Amniotic epithelial cell (primary cell): ENCODE measurements at places on chromosomes 16 and 17.

DNA sequence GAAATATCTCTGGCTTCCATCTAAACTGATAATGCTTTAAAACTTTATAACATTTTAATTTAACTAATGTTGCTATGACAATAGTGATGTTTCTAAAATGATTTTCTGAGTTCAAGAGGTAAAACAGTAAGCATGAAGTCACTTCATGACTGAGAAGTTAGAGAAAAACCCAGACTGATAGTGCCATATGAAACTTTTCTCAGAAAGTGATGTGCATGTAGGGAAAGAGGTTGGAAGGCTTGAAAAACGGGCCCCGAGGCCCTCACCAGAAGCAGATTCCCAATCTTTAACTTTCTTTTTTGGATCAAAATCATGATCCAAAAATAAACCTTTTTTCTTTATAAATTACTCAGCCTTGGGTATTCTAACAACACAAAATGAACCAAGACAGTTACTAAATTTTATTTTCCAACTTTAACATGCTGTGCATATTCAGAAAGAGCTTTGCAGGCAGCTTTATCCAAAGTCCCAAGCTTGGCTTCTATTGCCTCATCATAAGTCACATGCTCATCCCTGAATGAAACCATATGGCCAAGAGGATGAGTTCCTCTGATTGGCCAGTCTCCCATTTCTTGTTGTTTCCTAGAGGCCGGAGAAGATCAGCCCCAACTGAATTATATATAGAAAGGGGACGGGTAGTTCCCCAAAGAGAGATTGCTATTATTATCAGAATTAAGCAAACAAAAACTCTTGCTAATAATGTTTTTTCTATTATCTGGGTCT, 357.6 kb upstream of the SALL1 start:
- peak; percentile 10 for DNase-seq

GRCh38 chr16:87169509-87169995, 147.6 kb downstream of the C16orf95 start:
- no peak for DNase-seq

GRCh38 chr17:57182621-57183020, 73.7 kb upstream of the MSI2 start:
- no peak for DNase-seq

DNA sequence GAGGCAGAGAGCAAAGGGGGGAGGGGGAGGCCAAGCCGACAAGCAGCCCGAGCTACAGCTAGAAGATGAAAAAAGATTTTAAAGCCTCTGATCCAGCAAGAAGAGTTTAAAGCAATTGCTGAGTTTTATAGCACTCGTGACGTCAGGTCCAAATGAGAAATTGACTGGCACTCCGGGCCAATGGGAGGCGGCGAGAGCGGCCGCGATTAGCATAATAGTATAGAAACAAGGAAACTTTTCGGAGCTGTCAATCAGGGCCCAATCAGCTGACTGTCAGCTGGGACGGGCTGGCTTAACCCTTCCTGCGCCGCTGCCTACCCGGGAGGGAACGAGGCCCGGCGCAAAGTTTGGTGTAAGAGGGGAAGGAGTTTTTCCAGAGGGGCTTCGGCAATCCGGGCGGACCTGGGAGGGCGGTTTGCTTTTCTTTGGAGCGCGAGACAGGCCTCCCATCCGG, at the start of gene MAF:
Gene MAF (minus strand): TSS at position 100 of the 454 bp plus-strand sequence. CDS start 835 bp downstream, outside the sequence.
- DNase-seq, result peak; percentile 91

- DNase-seq, result no peak
Measured at GRCh38 chr17:77909236-77909635, 49.3 kb upstream of the TNRC6C start.

GRCh38 chr17:8955021-8955959, 10.2 kb downstream of the PIK3R5 start:
- DNase-seq, result no peak

DNA sequence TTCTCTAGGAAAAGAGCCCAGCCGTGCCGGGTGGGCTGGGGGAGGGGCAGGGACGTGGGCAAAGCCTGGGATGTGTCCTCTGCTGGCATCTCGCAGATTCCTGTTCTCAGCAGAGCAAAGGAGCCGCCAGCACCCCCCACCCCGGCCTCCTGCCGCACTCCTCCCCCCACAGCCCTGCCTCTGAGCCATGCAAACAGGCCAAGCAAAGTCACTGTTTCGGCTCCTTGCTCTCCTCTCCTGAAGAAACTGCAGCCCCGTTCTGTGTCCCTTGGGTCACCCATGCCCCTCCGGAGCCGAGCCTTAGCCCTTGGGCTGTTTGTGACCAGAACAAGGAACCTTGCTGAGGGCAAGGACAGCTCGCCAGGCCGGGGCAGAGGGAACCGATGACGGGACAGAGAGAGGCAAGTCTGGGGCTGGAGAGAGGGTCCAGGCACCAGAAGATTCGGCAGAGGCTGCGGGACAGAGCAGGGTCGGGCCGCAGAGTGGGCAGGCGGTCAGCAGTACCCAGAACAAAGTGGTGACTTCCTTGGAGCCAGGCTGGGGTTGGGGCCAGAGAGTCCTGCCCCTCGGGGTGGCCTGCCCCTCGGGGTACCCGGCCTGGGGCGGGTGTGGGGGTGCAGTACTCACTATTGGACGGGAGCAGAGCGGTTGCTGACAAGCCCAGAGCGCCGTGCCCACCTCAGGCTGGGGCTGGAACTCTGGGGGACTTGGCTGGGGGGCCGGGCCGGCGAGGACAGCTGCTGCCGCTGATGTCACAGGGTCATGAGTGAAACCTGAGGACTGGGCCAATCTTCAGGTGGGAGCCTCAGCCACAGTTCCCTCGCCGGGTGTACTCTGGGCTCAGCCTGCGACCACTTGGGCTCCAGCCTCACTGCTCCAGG, 9.2 kb upstream of the PRR29 start:
- DNase-seq, result peak; percentile 35

DNA sequence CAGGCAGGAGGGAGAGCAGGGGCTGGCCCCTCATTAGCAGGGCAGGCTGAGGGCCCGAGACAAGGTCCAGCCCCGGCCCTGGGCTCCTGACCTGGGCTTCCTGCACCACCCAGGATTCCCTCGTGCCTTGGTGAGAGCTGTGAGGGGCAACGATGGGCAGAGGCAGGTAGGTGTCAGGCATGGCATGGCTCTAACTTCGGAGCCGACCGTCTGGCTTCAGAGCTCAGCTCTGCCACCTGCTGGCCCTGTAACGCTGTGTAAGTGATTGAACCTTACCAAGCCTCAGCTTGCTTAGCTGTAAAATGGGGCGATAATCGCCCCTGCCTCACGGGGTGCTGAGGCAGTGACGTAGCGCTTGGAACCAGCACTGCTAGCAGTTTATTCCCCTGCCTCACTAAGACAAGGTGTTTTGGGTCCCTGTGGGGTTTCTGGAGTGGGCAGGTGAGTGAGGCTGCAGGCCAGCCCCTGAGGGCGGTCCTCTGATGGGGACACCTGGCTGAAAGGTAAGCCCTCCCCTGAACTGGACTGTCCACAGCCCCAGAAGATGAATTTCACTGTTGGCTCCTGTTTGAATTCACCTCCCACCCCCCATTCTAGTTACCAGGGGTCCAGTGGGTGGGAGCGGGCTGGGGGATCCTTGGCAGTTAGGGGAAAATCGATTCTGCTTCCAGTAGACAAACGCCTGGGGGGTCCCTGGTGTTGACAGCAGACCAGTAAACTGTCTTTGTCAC, 184.8 kb upstream of the GSE1 start:
- DNase-seq, result no peak

DNA sequence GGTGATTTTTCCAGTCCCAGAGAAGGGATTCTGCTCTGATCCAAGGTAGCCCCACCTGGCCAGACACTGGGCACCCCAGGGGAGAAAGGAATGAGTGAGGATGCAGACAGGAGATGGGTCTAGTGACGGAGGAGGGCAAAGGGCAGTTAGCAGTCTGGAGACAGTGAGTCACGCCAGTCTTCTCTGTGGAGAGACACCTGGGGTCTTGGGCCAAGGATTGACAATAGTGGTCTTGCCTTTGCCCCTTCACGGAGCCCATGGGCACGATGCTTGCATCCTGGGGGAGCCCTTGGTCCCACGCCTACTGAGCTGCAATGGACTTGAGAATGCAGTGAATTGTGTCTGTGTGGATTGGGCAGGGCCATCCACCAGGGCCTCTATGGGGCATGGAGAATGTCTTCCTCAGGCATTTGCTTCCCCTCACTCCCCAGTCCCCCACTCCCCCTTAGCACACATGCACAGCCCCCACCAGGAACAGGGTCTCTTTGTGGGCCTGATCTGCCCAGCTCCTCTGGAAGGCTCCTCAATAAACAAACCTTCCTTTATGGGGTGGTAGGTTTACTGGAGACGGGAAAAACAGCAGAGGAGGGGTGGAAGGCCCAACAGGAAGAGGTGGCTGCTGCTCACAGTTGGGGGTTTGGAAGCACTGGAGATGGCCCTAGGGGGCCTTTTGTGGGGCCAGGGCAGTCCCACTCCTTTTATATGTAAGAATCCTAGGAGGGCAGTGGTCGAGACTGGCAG, 1.4 kb downstream of the CHAD start:
- no peak for DNase-seq

DNA sequence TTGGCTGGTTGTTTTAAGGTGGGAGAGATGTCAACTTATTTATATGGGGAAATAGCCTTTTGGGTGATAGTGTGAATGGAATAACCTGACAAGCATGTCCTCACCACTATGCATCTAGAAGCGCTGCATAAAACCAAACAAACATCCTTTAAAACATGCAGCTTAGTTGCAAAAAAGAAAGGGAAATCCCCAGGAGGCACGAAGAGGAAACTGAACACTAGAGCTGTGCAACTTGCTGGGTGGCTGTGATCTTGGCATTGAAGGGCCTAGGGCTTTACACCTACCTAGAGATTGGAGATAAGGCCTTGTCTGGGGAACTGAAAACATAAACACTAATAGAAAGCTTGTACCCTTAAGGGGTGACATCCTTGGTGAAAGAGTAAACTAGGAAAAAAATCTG, 7.3 kb downstream of the C16orf54 start:
- DNase-seq, result no peak

DNA sequence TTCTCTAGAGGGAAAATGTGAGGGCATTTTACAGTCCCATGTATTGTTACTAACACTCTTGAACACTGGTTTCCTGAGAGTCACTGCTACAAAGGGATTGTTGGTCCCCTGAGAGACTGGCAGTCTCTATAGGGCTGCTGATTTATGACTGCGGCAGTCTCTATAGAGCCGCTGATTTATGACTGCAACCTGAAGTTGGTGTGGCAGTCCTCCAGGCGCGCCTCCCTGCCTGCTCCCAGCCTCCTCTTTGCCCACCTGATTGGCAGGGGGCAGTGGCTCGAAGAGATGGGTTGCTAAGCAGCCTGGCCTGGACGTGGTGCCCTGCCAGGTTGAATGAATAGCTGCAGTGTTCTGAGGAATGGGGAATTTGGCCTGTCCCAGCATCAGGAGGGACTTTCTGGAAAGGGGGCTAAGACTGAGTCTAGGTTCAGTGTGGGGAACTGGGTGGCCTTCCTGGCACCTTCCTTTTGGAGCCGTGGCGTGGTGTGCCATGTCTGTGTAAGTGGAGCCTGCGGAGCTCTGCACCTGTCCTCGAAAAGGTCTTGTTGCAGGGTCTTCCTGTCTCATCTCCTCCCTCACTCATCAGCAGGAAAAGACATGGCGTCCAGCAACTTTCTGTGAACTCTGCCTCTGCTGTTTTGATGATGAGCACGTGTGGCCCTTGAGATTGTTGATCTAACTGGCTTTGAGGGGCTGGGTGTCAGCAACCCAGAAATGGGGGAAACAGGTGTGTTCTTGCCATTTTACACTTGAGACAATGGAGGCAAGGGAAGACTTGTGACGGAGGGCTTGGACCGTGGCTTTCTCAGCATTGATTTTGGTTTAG, 24.9 kb downstream of the SAP30BP start:
- no peak for DNase-seq

- no peak for DNase-seq
Measured at GRCh38 chr16:21053590-21053989, 97.1 kb downstream of the DNAH3 start.

DNA sequence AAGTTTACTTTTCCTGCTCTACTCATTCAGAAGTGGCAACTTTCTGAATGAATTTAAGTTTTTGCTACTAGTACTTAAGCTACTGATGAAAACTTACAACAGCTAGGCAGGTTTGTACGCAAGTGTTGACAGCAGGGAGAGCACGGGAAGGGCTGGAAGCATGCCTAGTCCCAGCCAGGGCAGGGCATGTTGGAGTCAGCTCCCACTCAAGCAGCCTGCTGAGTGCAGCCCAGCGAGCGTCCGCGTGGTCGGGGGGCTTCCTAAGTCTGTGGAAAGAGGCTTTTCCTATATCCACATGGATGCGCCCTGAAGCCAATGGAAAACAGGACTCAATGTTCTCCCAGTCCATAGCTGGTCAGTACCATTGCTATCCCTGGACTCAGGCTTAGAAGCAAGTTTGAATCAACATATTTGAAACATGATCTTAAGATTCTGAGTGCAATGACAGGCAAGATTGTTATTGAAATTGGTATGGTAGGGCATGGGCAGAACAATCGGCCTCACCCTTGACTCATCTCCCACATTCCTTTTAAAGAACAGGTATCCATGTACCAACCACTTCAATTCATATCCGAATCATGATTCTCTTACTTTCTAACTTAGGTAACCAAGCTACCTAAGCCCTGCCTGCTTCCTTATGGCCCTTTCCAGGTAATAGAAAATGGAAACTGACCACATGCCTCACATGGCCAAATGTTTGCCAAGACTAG, 22.5 kb downstream of the CYB5D2 start:
- no peak for DNase-seq

GRCh38 chr16:82672676-82673075, 45.9 kb downstream of the CDH13 start:
- DNase-seq, result no peak

GRCh38 chr17:48308581-48308980, 121.4 kb downstream of the SKAP1 start:
- DNase-seq, result peak; percentile 30

DNA sequence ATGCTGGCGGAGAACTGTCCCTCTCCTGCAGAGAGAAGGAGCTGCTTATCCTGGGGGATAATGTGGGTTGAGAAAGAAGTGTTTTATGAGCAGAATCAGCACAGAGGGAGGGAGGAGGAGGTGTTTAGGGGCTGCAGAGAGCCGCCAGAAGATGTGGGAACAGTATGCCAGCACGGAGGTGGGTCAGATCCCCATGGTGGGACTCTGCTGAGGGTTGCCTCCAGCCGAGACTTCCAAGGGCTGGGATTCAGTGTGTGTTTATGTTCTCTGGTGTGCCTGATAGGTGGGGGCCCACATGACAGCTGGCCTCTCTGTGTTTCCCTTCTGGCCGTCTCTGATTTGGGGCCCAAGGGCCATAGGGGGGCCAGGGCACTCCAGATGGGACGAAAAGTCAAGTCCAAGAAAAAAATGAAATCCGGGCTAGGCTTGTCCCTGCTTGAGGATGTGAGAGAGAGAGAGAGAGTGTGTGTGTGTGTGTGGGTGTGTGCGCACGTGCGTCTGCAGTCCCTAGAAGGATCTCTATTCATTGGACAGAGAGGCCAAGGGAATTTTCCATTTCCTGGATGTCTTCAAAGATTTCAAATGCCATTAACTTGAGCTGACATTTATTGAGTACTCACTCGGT, 21.6 kb downstream of the PRKCB start:
- no peak for DNase-seq

DNA sequence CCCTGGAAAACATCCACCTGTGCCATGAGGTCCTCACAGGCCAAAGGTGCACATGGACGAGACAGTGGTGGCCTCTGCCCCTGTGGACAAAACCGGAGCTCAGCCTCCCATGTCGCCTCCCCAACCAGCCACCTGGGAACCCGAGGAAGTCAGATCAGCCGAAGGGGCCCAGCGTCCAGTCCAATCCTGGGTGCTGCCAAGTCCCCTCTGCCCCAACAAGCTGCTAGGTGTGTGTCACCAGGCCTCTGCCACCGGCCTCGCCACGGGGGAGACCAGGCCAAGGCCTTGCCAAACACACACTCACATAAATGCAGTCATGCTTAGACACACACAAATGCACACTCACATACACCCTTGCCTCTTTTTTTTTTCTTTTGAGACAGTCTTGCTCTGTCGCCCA, 167.8 kb downstream of the RBFOX3 start:
- DNase-seq, result no peak

- peak; percentile 36 for DNase-seq
Measured at GRCh38 chr16:71807905-71808592, 585 bp downstream of the AP1G1 start.
